ENCODE measurements at places on chromosomes 4 and X. TPM values are rescaled to one million over a fixed set of nuclear protein-coding genes. Genes with fewer than 3 reads are reported as not detected.

- DNase-seq: no peak
Observed at GRCh38 chr4:105509714-105510113, 35.9 kb upstream of the PPA2 start.

DNA sequence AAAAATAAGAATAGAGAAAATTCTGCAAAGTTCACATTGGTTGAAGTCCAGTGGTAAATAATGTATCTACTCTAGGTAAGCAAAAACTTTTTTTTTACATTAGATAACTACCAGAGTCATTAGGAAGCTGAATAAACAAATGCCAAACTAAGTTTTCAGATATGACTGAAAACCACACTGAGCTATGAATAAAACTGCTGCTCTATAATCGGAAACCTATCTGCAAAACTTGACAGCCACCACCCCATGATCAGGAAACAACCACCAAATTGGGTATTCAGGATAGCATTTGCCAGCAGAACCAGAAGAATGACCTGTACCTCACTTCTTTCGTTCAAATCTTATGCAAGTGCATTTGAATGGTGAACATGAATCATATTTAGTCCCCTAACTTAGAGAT is 173.0 kb upstream of the TET2 start:
- DNase-seq: no peak

DNA sequence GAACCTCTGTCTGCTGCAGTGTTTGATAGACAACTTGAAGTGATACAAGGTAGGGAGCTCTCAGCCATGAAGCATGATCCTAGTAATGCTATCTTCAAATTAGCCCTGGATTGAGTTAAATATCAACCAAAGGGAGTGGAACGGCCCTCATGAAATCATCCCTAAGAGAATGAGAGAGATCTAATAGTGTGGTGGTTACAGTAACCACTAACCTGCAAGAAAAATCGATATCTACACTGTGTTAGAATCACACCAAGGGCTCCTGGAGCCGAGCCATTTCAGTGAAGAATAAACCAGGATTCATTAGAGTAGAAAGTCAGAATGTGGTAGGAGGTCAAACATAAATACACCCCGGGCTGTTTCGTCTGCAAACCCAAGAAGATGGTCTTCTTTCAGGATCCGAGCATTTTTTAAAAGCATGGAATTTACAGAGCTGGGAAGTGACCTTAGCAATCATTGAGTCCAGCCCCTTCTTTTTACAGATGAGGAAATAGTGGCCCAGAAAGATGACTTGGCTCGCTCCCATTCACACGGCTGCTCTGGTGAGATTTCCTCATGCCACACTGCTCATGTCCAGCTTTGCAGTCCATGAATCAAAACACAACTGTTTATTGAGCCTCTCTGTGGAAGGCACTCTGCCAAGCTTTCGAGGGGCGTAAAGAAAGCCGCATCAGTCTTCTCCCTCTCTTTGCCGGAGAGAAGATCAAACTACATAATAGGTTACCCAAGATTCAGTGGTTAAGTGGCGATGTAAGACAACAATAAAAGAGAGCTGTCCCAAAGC is 5.5 kb upstream of the DCTD start:
- no peak for DNase-seq

GRCh38 chr4:123974386-123975149 is 578.0 kb downstream of the SPRY1 start:
- DNase-seq: no peak

DNA sequence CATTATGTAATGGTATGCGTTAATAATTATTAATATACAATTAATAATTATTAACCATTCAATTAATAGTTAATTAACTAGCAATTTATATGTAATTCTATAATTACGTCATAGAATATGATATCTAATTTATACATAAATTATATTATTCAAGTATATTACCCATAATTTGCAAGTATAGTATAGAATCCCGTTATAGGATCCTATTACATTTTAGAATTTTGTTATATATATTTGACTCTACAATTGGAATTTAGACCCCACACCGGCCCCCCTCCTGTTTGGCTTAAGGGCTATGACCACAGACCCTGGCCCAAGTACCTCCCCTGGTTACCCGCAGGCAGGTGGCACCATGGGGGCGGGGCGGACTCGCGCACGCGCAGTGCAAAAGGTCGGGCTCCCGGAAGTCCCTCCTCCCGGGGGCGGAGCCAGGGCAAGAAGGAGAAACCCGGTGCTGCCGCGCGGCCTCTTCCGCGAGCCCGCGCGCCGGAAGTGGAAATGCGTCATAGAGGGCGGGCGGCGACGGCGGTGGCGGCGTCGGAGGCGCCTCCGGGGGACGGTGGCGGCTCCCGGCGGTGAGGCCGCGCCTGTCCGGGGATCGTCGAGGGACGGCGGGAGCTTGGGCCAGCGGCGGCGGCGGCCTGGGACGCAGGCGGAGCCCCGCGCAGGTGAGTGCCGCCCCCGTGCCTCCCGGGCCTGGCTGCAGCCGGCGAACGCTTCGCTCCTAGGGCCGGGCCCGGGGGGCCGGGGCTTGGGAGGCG is at the start of gene AKAP17A:
AKAP17A (plus strand) TSS at position 503 of the 761 bp plus-strand sequence. CDS start 1,859 bp downstream, outside the sequence.
- DNase-seq: peak; percentile 97

DNA sequence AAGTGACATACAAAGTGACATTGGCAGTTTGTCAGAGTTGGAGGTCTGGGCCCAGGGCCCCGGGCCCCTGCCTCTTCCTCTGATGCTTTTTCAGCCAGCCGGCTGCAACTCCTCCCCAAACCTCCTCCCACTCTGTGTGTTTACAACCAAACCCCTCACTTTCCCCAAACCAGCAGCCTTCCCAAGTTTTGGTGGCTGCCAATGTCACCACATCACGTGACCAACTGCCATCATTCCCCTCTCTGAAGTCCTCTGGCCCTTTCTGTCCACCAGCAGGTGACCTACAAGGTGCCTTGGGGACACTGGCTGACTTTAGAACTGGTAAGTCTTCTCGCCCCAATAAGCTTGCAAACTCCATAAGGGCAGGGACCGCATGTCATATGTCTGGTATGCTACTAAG is 357.7 kb downstream of the BCOR start:
- DNase-seq: no peak

DNA sequence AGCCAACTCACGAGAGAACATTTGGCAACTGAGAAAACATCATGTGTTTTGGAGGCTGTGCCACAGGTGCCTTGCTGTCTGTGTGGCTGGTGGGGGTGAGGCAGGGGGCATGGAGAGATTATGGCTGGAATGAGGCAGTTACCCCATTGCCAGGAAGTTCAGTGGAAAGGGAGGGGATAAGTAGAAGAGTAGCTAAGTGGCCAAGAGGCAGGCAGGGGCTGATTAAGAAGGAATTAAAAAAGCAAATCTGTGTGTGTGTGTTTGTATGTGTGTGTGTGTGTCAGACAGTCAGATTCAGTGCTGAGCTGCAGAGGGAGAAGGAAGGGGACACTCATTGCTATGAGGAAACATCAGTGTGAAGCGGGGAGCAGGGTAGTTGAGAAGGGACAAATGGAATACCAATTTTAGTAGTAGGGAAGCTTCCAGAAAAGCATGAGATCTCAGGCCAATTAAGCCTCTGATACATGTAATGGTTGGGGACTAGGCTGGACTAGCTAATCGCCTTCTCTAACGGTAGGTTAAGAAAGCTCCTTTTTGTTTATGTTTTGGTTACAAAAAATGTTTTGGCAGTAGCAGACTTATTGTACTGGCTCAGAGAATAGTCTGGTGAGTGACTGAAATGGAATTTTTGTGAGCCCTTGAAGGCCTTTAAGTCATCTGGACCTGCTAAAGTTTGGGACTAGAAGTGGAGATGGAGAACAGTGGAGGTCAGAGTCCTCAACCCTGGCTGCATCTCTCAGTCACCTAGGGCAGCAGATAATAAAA is 18.5 kb downstream of the TMEM164 start:
- peak; percentile 72 for DNase-seq

- DNase-seq: peak; percentile 53
Observed at GRCh38 chr4:84529169-84529751, 30.2 kb upstream of the NKX6-1 start.

GRCh38 chr4:159483782-159484741 is 381.2 kb downstream of the RAPGEF2 start:
- no peak for DNase-seq

- no peak for DNase-seq
Observed at GRCh38 chr4:114879916-114880669, 233.3 kb downstream of the NDST4 start.

DNA sequence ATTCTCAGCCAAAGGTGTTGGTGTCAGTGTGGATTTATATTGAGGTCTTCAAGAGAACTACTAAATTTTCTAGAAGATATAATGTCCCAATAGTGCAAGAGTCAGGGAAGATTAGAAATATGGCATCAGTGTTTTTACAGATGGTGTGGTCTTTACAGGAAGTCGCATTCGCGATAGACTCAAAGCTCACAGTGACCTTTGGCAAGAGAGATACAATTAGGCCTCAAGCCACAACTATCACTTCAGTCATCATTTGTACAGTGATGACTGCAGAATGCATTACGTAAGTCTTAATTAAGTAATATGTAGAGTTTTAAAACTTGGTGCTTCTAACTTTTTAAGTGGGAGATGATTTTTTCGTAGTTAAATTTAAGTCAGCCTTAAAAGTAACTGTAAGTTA is 237.2 kb upstream of the FSTL5 start:
- DNase-seq: no peak

DNA sequence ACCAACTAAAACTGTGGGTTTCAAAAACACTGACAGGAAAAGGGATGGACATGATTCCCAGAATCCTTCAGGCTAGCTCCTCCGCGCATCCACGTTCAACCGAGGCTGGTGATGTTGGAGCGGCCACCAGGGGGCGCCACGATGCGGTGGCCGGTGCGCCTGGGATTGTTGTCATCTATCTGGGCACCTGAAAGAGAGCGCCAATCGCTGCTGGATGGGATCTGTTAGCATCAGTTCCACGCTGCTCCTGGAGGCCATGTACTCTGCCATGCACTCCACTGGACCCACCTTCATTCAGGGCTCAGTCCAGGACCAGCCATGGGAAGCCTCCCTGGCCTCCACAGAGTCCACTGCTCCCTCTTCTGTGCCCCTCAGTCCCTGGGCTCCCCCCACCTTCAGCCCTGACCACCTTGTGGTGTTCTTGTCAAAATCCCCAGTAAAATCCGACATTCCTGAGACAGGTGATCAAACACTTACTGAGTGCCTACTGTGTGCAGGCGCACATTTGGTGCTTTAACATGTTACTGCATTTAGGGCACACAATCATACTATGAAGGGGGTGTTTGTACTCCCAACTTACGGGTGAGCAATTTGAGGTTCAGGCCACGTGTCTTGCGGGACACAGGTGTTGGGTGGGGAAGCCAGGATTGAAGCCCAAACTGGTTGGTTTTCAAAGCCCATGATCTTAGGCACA is 71.1 kb downstream of the CRMP1 start:
- DNase-seq: peak; percentile 38

DNA sequence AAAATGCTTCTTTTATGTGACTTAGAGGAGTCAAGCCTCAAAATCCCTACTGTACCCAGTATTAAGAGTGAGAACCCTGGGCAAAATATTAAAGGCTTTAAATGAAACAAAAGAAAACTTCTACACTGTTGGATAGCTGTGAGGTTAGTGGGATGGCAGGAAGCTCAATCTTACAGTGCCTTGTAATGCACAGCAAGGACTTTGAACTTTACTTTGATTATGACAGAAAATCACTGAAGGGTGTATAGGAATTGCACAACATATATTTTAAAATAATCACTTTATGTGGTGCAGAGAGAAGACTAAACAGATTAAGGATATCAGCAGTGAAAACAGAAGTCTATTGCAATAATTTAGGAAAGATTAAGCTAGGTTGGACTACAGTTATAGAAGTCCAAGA is 1333.4 kb downstream of the ADGRL3 start:
- no peak for DNase-seq

DNA sequence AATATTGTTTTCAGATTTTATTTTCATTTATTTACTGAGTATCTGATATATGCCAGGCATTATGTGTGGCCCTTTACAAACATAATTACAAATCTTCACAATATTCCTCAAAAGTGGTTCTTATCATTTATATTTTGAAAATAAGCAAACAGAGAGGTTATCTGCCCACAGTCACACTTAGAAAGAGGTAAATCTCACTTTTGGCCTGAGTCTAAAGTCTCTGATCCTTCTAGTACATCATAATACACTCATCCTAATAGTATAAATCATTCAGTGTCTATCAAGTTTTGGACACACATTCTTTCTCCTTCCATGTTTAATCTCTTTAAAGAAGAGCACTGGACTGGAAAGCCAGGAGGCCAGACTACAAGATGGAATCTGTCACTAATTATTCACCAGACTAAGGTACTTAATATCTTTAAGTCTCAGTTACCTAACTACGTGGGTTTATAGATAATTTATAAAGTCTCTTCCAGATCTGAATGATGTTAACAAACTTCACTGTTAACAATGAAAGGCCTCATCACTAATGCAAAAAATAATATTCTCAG is 281.3 kb downstream of the PPP3CA start:
- DNase-seq: no peak

- no peak for DNase-seq
Observed at GRCh38 chrX:86507331-86507730, 359.1 kb downstream of the DACH2 start.

DNA sequence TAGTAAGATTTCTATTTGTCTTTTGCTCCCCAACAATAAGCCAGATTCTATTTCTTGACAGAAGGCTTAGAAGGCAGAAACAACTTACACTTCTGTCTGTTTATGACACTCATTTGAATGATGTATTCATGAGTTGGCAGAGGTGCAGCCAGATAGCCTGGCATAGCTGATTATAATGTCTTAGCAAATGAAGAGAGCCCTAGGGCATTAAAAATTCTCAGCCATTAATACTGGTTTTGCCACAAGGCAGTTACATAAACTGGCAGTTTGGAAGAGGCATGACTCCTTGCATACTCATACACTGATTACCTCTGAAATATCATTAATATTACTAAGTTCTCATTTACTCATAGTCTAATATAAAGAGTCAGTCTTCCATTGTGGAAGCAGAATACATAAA is 728.5 kb upstream of the NDST4 start:
- DNase-seq: no peak

- DNase-seq: no peak
Observed at GRCh38 chr4:168516841-168517240, 20.0 kb downstream of the PALLD start.

GRCh38 chr4:69749771-69750170 is 10.6 kb downstream of the SULT1B1 start:
- DNase-seq: peak; percentile 60

DNA sequence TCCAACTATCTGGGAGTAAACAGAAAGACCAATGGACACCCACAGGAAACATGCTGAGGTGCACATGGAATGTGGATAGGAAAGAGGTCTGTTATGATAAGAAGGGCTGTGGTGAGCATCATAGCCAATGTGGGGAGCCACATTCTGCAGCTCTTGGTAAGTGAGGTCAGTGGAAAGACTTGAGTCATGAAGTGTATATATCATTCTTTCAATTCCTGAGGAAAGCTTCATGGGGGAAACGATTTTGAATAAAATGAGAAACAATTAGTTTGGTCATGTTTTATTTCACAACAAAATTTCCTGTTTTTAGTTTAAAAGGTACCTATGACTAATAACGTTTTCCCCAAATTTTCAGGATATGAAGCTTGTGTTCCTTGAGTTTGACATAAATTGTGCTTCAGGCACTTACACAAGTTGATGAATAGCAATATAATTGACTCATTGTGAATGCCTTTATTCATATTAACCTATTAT is 41.4 kb upstream of the RASSF6 start:
- peak; percentile 95 for DNase-seq

- DNase-seq: no peak
Observed at GRCh38 chr4:149964001-149964796, 114.0 kb upstream of the DCLK2 start.

GRCh38 chrX:9312922-9313867 is 151.7 kb upstream of the TBL1X start:
- no peak for DNase-seq

The SOX3 gene
- polyA plus RNA-seq: not detected

The JCHAIN gene
- polyA plus RNA-seq: 4.9 TPM

The CNGA1 gene
- polyA plus RNA-seq: not detected

The ABHD18 gene
- polyA plus RNA-seq: 4.1 TPM

The FGB gene
- not detected for polyA plus RNA-seq

The CAPN6 gene
- polyA plus RNA-seq: not detected

The RTL9 gene
- 0.20 TPM for polyA plus RNA-seq

The TLR8 gene
- polyA plus RNA-seq: not detected
